ENCODE measurements at places on chromosomes 3 and 15.

DNA sequence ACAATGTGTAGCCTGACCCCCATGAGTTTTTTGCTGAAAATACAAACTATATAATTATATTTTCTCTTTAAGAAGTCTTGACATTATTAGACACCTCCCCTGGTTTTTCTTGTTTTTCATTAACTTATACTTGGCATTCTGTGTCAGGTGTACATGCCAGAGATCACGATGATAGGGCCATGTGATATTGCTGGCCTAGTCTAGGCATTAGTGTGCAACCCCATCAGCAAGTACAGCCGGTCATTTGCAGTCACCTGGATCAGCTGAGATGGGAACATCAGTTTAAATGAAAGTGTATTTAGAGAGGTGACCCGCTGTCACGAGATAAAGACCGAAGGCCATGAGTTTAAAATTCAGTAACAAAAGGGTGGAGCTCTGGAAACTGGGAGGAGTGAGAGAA, 12.6 kb upstream of the SPPL2A start:
- DNase-seq = no peak

DNA sequence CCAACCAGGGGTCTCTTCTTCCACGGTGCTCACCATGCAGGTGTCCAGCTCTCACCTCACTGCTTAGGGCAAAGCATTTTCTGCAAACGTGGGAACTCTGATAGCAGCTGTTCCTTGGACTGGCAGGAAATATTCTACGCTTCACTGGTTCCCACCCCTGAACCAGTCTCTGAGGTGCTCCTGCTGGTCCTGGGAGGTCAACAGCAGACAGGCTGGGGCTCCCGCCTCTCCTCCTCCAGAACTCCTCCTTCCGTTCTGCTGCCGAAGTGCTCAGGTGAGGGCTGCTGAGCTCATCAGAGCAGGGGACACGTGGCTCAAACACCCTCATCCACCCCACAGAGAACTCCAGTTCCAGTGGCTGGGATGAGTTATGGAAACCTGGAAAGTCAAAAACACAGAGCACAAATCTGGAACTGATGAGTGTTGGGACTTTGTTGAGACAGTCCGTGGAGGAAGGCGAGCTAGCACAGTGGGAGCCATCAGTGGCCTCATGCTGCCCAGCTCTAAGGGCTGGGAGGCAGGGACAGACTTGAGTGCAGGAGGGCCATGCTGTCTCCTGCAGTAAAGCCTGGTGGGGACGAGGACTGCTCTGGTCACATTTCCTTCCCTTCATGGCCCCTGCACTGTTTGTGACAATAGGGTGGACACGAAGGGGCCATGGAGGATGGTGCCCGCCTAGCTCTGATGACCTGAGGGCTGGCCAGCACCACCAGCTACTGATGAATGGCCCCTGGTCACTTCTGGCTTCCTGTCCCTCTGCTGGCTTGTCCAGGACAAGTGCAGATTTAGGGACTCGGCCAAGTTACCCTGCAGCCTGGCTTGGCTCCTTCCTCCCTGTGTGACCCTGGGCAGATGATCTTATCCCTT, 137.8 kb downstream of the KLF13 start:
- DNase-seq = no peak

- DNase-seq = no peak
These were observed 10.3 kb downstream of the LINGO1 start for GRCh38 chr15:77622209-77622933.

DNA sequence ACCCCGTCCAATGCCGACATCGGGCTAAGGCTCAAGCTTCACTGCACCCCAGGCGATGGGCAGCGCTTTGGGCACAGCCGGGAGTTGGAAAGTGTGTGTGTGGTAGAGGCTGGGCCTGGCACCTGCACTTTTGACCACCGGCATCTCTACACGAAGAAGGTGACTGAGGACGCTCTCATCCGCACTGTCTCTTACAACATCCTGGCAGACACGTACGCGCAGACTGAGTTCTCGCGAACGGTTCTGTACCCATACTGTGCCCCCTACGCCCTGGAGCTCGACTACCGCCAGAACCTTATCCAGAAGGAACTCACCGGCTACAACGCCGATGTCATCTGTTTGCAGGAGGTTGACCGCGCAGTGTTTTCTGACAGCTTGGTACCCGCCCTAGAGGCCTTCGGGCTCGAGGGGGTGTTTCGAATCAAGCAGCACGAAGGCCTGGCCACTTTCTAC, 1.0 kb downstream of the PDE12 start:
- no peak for DNase-seq

DNA sequence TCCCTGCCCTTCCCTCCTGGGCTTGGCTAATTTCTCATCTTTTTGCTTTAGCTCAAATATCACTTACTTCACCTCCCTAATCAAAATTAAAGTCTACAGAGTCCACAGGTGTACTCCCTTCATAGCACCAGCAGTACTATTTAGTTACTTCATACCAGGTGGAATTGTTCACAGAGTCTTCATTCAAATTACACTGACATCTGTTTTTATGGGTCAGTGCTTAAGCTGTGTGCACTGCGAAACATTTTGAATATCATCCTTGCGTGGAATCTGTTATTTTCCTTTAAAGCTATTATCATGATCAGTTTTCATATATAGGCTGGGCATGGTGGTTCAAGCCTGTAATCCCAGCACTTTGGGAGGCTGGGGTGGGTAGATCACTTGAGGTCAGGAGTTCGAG, 2.7 kb upstream of the SERF2 start:
- no peak for DNase-seq

DNA sequence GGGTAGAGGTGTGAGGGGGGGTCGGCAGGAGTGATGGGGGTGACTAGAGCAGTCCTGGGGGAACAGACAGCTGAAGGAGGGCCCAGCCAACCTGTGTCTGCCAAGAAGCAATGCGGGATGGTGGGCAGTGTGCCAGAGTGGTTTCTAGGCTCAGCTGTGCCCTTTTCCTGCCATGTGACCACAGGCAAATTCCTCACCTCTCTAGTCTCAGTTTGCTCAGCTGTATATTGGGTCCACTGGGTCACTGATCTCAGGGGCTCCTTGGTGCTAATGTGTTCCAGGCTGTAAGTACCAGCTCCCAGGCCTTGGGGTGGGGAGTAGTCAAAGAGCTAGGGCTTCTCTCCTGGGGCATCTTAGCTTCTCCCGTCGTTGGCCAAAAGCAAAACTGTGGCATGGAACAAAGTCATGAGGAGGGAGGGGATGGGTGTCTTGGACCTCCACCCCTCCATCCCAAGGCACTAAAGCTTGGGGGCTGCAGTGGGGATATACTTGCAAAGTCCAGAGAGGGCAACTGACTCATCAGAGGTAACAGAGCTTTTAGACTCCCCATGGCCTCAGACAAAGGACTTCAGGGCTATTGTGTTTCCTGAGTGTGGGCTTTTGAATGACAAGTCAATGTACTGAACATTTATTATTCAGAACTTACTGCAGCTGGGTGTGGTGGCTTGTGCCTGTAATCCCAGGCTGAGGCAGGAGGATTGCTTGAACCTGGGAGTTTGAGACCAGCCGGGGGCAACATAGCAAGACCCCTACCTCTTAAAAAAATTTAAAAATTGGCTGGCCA, 20.9 kb downstream of the SMAD6 start:
- no peak for DNase-seq

- no peak for DNase-seq
These were observed 25.1 kb upstream of the BCL2L10 start for GRCh38 chr15:52137432-52138357.

GRCh38 chr3:6528951-6529350, 332.0 kb upstream of the GRM7 start:
- DNase-seq = no peak

DNA sequence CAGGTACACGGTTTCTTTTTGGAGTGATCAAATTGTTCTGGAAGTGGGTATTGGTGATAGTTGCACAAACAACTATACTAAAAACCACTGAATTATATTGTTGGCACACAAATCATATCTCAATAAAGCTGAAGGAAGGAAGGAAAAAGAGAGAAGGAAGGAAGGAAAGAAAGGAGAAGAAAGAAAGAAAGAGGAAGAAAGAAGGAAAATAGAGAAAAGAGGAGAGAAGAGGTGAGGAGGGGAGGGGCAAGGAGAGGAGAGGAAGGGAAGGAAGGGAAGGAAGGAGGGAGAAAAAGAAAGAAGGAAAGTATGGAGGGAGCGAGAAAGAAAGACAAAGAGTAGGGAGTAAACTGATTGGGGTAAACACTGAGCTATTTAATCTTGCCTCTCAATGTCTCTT, 77.9 kb upstream of the TSC22D2 start:
- DNase-seq = no peak

- DNase-seq = no peak
These were observed 3.2 kb upstream of the FLNB start for GRCh38 chr3:58004973-58005372.

DNA sequence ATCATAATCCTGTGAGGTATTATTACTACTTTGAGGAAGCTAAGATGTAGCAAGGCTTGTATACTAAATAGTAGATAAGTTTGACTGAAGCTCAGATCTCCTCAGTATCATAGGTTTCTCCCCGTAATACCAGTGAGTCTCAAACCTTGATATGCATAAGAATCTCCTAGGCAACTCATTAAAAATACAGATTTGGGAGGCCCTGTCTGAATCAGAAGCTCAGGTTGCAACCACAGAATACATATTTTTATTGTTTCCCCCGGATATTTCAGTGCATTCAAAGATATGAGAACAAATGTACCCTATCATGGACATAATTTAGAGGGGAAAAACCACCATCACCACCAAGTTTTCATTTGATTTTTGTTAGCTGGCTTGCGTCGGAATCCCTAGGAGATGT, 242.1 kb upstream of the C2CD4B start:
- DNase-seq = no peak

DNA sequence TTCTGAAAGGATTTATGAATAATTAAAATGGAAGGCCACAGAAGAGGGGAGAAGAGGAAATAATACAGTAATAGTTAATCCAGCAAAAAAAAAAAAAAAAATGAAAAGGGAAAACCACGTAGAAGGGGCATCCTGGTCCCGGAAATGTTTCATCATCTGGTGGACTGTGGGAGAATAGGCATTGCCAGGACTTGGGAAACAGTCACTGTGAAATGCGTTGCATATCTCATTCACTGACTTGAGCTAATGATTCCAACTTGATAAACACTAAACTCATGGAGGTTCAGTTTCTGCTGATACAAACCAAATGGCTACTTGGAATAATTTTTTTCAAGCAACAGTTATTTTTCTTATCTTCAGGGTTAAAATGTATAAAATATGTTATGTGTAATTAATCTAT, 3.2 kb downstream of the XCR1 start:
- no peak for DNase-seq

Measured in cerebellar nuclear complex (tissue), 1 donor.